ENCODE measurements at places on chromosomes 2 and 18.

- DNase-seq, result no peak
- H3K27me3 ChIP-seq, result peaks cover 68% of the 10 kb centered on the region
- H3K36me3 ChIP-seq, result peaks cover 2% of the 10 kb centered on the region
- no peak overlapping the region for H3K27ac ChIP-seq
Measured at GRCh38 chr18:908758-909724, 4.4 kb downstream of the ADCYAP1 start.

- no peaks in the 10 kb centered on the region for H3K27me3 ChIP-seq
- H3K4me1 ChIP-seq, result no peaks in the 10 kb centered on the region
- DNase-seq, result no peak
- H3K27ac ChIP-seq, result no peak overlapping the region
Measured at GRCh38 chr2:19045151-19045550, 313.3 kb downstream of the OSR1 start.

- DNase-seq, result no peak
- H3K27me3 ChIP-seq, result no peaks in the 10 kb centered on the region
Measured at GRCh38 chr18:7537145-7537544, 30.0 kb upstream of the PTPRM start.

- DNase-seq, result no peak
- no peak overlapping the region for H3K4me3 ChIP-seq
Measured at GRCh38 chr2:180695586-180696401, 284.6 kb upstream of the UBE2E3 start.

DNA sequence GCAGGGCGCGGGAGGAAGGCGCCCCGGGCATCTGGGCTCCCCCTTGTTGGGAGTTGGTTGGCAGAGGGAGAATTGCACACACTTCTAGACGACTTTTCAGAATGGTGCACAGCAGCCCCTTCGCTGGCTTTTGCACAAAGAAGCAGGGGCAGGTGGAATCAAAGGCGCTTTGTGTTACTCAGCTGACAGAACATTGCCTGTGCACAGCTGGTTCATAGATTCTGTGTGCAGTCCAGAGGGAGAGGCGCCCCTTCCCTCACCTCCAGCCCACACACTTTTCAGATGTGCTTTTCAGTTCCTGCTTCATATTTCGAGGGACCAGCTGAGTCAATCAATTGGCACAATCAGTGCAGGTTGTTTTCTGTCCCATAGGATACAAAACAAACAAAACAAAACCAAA lies 348.4 kb upstream of the RAB12 start:
- H3K36me3 ChIP-seq, result peaks cover 9% of the 10 kb centered on the region
- no peaks in the 10 kb centered on the region for H3K4me1 ChIP-seq
- no peak overlapping the region for H3K27ac ChIP-seq
- no peak for DNase-seq

DNA sequence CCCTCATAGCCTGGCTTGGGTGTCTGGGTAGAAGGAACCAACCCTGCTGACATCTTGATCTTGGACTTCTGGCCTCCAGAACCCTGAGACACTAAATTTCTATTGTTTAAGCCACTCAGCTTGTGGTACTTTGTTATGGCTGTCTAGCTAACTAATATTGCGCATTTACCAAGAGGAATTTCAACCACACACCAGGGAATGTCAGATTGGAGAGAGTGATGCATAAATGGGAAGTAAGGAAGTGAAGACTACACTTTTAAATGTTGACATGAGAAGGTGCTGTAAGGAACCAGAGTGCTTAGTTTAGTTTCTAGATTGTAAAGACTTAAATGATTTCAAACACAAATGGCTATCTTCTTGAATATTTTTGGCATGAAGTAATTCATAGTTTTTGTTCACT lies 98.9 kb upstream of the ITGB6 start:
- no peak overlapping the region for H3K4me3 ChIP-seq
- H3K27me3 ChIP-seq, result no peaks in the 10 kb centered on the region

- H3K27ac ChIP-seq, result peak overlapping the region; percentile 91
- H3K4me1 ChIP-seq, result peaks cover 33% of the 10 kb centered on the region
- DNase-seq, result peak; percentile 86
- H3K36me3 ChIP-seq, result peaks cover 77% of the 10 kb centered on the region
- H3K27me3 ChIP-seq, result no peaks in the 10 kb centered on the region
- H3K4me3 ChIP-seq, result no peak overlapping the region
Measured at GRCh38 chr2:237744613-237745249, 53.8 kb upstream of the RBM44 start.

- peaks cover 4% of the 10 kb centered on the region for H3K36me3 ChIP-seq
- peaks cover 54% of the 10 kb centered on the region for H3K27me3 ChIP-seq
- no peak overlapping the region for H3K27ac ChIP-seq
- H3K4me1 ChIP-seq, result peaks cover 9% of the 10 kb centered on the region
- no peak for DNase-seq
Measured at GRCh38 chr2:25129901-25130520, 38.4 kb downstream of the POMC start.

- no peaks in the 10 kb centered on the region for H3K4me1 ChIP-seq
- H3K4me3 ChIP-seq, result no peak overlapping the region
- H3K27ac ChIP-seq, result no peak overlapping the region
- H3K27me3 ChIP-seq, result no peaks in the 10 kb centered on the region
Measured at GRCh38 chr2:16201848-16202247, 261.5 kb downstream of the MYCN start.

DNA sequence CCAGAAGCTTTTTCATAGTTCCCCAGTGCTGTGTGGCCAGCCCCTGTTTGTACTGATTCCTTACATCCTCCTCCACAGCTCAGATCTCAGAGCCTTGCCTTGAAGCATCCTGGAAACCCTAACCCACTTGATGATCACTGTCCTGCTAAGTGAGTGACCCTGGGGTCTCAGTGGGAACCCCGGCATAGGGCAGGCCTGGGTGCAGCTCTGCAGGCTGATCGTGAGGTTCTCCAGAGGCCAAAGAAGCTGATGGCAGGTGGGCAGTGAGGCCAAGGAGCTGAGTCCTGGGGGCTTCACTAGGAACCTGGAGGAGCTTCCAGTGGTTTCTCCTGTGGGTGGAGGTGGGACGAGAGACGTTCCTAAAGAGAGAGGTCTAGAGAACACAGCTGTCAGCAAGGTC lies 47.4 kb upstream of the BIN1 start:
- no peak for DNase-seq
- H3K4me3 ChIP-seq, result no peak overlapping the region
- no peak overlapping the region for H3K27ac ChIP-seq
- H3K27me3 ChIP-seq, result peaks cover 6% of the 10 kb centered on the region
- H3K36me3 ChIP-seq, result peaks cover 6% of the 10 kb centered on the region

DNA sequence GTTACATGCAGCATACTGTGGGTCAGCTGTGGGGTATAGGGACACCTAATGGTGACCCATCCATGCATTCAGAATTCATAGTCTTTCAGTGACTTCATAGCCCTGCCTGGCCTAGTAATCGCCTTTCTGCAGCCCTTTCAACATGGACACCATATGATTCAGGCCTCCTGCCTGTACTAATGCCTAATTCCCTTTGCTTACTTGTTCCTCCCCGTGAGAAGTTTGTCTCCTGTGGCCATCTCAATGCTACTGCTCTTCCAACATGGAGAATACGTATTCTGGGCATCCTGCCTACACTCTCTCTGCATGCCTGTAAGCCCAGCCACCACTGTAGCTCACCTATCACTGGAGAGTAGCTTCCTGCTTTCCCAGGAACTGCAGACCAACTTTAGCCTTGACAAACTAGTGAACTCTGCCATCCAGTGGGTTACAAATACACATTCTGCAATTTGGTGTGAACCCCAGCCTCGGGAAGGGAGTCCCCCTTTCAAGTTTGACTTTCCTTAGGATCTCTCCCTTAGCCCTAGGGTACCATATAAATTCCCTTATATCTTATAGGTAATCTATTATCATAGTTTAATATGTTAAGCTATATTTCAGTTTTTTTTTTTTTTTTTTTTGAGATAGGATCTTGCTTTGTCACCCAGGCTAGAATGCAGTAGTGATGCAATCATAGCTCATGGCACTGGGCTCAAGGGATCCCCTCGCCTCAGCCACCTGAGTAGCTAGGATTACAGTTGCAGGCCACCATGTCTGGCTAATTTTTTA lies 22.3 kb downstream of the M1AP start:
- H3K4me1 ChIP-seq, result no peaks in the 10 kb centered on the region
- H3K36me3 ChIP-seq, result no peaks in the 10 kb centered on the region
- DNase-seq, result no peak
- no peak overlapping the region for H3K4me3 ChIP-seq

GRCh38 chr2:138507267-138507666 lies 5.7 kb downstream of the SPOPL start:
- H3K4me1 ChIP-seq, result peaks cover 52% of the 10 kb centered on the region
- DNase-seq, result no peak
- H3K27me3 ChIP-seq, result no peaks in the 10 kb centered on the region

DNA sequence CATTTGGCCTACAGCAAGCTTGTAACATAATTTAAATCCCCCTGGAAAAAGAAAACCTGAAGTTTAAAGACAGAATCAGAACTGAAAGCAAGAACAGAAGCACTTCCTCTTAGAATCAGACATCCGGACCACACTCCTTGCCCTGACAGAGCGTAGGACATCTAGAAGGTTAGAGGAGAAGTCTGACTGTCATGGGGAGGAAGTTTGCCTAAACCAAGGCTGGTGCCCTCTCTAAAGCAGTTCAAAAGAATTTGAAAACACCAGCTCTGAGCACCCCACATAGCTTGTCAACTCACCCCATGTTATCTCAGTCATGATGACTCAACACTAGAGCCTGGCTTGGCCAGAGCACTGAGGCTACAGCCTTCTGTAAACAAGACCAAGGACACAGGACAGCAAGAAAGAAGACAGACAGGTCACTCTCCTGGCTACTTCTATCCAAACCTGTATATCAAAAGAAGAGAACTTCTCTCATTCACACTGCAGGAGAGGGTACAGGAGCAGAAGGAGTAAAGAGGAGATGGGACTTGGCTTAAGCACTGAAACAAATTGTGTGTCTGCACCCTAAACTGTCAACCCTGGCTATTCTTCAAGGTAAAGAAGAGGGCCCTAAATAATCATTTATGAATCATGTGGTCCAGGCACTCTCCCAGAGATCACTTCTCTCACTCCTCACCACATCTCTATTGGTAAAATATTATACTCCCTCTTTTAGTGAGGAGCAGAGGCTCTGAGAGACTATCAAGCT lies 198.6 kb downstream of the MEMO1 start:
- peak; percentile 3 for DNase-seq
- peak overlapping the region; percentile 20 for H3K4me3 ChIP-seq
- peak overlapping the region; percentile 42 for H3K27ac ChIP-seq
- no peaks in the 10 kb centered on the region for H3K27me3 ChIP-seq
- peaks cover 8% of the 10 kb centered on the region for H3K4me1 ChIP-seq
- no peaks in the 10 kb centered on the region for H3K36me3 ChIP-seq

DNA sequence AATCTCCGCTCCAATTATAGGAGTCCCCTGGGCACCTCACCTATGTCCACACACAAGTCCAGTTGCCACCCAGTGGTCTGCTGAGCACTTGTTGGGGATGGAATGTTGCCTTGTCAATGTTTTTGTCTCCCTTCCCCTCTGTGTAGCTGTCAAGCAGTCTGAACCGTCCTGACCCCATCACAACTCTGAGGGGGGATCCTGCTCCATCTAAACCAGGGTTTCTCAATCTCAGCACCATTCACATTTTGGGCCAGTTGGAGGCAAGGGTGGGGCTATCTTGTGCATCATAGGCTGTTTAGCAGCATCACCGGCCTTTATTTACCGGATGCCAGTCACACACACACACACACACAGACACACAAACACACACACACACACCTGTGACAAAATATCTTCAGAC lies 53.0 kb downstream of the CYP26B1 start:
- no peaks in the 10 kb centered on the region for H3K4me1 ChIP-seq
- H3K4me3 ChIP-seq, result no peak overlapping the region
- H3K36me3 ChIP-seq, result no peaks in the 10 kb centered on the region
- peaks cover 26% of the 10 kb centered on the region for H3K27me3 ChIP-seq
- DNase-seq, result no peak

DNA sequence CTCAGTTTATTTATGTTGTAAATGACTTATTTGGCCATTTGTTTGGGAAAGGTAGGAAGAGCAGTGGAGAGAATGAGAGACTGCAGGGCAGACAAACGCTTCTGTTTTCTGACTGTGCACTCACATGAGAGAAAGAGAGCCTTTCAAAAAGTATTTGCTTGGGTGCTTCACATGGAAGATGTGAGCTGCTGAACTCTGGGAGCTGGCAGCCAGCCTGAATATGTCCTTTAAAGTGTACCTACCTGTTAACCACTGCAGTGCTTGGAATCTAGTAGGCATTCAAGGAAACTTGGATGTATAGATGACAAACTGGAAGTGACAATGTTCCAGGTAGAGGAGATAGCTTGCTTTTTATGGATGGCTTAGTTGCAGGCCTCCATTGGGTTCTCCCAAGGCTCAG lies 68.8 kb downstream of the PTPRM start:
- no peak for DNase-seq
- H3K4me3 ChIP-seq, result no peak overlapping the region
- H3K27ac ChIP-seq, result no peak overlapping the region

- no peaks in the 10 kb centered on the region for H3K4me1 ChIP-seq
- no peaks in the 10 kb centered on the region for H3K27me3 ChIP-seq
Measured at GRCh38 chr2:161825429-161825828, 201.2 kb downstream of the SLC4A10 start.

DNA sequence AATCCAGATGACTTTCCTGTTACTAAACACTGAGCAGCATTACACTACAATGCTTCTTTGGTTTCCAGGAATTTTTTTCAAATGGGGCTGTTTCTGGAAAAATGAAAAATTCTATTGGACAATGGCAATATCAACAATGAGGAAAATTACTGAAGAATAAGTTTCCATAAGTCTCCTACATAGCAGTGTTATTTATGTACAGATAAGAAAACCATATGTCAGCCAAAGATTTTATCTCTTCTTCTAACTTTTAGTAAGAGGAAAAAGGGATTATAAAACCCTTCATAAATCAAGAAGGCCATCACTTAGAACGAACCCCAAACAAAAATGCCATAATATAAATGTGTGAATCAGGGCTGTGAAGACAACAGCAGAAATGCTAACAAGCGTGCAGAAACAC lies 31.6 kb upstream of the NOSTRIN start:
- H3K27ac ChIP-seq, result no peak overlapping the region
- no peak overlapping the region for H3K4me3 ChIP-seq
- H3K27me3 ChIP-seq, result no peaks in the 10 kb centered on the region
- H3K4me1 ChIP-seq, result no peaks in the 10 kb centered on the region
- peaks cover 8% of the 10 kb centered on the region for H3K36me3 ChIP-seq
- DNase-seq, result no peak

GRCh38 chr2:145351864-145352425 lies 832.0 kb upstream of the ZEB2 start:
- no peak overlapping the region for H3K27ac ChIP-seq
- no peaks in the 10 kb centered on the region for H3K4me1 ChIP-seq
- no peak for DNase-seq
- H3K4me3 ChIP-seq, result no peak overlapping the region

GRCh38 chr2:236935631-236936445 lies 149.9 kb upstream of the COPS8 start:
- H3K27me3 ChIP-seq, result peaks cover 56% of the 10 kb centered on the region
- H3K27ac ChIP-seq, result no peak overlapping the region
- H3K36me3 ChIP-seq, result peaks cover 2% of the 10 kb centered on the region
- H3K4me3 ChIP-seq, result no peak overlapping the region
- no peaks in the 10 kb centered on the region for H3K4me1 ChIP-seq
